EH (cell line): ENCODE measurements at places on chromosomes 16 and 17.
A peak's percentile ranks its signal among the peaks of the same experiment; 100 is the strongest.

DNA sequence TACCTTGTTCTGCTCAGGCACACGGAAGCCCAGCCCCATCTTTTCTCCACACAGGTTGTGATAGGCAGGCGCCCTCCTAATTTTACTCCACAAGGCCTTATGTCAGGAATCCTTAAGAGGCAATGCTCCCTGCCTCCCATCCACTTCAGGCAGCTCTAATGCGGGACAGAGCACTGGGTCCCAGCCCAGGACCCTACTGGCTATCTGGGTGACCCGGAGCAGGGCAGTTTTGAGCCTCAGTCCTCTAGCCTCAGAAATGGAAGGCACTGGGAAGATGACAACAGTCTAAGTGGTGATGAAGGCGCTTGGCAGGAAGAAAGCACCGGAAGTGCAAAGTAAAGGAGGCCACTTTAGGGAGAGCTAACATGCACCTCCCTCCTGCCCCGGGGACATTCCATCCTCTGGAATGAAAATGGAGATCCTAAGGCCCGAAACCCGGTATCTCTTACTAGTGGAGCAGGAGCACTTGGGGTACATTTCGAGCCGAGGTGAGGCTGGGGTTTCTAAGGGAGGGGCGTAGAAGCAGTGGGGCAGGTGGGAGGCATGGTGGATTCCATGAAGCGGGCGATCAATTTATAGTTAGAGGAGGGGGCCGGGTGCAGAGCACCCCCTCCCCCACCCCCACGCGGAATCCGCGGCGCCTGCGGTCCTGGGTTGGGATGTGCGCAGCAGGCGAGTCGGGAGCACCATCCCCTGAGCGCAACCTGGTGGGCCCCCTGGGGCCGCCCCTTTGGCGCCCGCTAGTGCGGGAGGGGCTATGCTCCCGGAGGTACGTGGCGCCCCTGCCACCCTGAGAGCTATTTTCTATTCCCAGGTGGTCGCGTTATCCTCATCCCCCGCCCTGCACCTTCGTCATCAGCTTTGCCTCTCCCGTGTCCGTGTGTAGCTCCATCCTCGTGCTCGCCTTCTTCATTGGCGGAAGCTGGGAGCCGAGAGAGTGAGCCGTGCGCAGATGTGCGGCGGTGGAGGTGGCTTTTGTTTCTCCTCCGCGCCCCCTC lies 4.9 kb downstream of the MT1F start:
- no peak for DNase-seq

- no peak for DNase-seq
Measured at GRCh38 chr16:58271589-58271988, 23.2 kb downstream of the PRSS54 start.

GRCh38 chr16:24102209-24102660 lies 153.9 kb upstream of the CACNG3 start:
- no peak for DNase-seq

DNA sequence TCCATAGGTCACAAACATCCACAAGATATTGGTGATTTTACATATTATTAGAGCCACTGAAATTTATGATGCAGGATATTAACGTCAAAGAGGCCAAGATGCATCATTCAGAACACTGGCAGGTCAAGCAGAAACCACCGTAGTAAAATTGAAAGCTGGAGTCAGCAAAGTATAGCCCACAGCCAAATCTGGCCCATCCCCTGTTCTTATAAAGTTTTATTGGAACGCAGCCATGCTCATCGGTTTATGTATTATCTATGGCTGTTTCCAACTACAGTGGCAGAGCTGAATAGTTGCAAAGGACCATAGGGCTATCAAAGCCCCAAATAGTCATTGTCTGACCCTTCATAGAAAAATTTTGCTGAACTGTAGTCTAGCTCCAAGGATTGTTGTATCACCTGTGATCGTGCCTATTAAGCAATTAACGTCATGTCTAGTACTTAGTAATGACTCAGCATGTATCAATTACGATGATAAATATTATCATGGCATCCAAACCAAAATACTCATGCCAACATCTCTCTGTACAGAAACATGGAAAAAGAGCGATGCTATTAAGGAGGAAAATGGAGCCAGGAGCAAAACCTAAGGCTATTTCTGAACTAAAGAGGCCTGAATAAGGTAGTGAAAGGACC lies 165.6 kb downstream of the IRX3 start:
- DNase-seq, result no peak

GRCh38 chr17:57540596-57540995 lies 204.5 kb downstream of the CCDC182 start:
- DNase-seq, result no peak

DNA sequence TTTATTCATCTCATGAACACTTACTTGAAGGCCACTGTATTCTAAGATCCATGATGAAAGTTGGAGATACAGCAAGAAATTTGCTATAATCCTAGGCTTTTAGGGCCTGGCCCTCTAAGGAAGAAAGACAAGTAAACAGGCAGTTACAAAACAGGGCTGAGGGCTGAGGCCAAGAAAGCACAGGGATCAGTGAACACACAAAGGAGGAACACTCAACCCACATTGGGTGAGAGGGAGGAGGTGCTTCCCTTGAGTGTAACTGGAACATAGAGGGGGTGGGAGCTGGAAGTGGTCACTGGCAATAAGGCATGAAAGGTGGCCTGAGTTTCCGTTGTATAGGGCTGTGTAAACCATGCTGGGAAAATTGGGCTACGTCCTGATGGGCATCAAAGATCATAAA lies 112.2 kb downstream of the ZNF18 start:
- DNase-seq, result no peak

DNA sequence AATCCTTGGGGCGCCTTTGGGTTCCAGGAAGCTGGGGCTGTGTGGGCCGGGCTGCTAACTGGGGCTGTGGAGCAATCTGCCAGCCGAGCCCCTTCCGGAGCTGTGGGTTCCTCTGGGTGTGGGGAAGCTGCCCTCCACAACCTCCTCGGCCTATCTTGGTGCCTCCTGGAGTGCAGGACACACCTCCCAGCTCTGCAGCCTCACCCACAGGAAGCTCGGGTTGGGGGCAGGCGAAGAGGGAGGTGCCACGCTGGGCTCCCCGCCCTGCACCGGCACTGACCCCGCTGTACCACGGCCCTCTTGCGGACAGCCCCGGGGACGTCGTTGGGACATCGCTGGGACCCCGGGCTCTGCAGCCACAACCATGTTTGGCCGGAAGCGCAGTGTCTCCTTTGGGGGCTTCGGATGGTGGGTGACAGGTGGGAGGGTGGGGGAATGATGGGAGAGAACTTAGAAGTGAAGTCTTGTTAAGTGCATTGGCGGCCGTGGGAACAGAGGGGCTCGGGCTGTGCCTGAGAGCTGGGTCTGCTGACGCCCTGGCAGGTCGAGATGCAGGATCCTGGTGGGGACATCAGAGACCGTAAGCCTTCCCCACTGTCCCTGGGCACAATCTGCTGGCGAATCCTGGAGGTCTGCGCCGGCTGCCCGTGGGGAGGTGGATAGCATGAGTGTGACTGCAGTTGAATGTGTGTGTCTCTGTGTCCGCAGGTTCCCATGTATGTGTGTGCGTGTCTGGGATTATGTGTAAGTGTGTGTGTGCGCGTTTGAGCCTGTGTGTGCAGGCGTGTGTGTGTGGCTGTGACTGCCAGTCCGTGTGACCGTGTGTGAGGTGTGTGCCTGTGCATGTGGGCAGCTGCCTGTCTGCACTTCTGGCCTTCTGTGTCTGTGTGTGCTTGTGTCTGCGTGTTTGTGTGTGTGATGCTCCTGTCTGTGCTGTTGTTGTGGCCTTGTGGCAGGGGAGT lies at the start of gene RAP1GAP2:
TSS of gene RAP1GAP2 (plus strand) at position 275 of the 962 bp plus-strand sequence. CDS start at position 365, 90 bp downstream.
- DNase-seq, result no peak

DNA sequence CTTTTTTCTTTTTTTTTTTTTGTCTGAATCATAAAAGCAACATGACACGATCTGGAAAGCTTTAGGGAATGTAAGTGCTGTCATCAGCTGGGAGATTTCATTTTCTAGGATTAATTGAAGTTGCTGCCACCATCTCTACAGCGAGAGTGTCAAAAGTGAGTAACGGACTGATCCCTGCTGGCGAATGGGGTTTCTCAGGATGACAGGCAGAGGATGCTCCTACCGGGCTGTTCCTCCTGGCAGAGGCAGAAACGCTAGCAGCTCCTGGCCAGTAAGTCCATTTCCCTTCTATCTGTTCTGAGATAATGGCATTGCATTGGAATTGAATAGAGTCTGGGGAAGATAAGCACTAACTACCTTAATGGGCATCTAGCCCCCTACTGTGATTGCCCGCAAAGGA lies 80.5 kb upstream of the KIFC3 start:
- peak; percentile 65 for DNase-seq

GRCh38 chr16:4976079-4976478 lies 17.9 kb downstream of the SEC14L5 start:
- no peak for DNase-seq

- peak; percentile 22 for DNase-seq
Measured at GRCh38 chr17:34781071-34781470, 180.2 kb downstream of the CCT6B start.

GRCh38 chr17:40327244-40327729 lies 18.3 kb downstream of the RARA start:
- DNase-seq, result no peak

DNA sequence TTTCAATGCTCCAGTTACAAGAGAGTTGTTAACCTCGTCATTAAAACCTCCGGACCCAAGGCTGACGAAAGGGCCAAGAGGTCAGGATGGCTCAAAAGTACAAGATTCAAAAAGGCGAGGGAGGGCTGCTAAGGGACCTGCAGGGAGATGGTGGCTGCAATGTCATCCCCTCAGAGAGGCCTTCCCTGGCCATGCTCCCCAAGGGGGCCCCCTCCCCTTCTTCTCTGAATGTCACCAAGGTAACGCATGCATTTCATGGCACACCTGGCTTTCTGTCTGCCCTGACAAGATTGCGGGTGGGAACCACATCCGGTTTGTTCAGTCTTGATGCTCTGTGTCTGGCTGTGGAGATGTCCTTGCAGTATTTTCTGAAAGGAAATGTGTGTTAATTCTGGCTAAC lies 89.9 kb downstream of the C16orf78 start:
- DNase-seq, result no peak

GRCh38 chr17:46154151-46154816 lies 38.9 kb downstream of the KANSL1 start:
- peak; percentile 81 for DNase-seq

DNA sequence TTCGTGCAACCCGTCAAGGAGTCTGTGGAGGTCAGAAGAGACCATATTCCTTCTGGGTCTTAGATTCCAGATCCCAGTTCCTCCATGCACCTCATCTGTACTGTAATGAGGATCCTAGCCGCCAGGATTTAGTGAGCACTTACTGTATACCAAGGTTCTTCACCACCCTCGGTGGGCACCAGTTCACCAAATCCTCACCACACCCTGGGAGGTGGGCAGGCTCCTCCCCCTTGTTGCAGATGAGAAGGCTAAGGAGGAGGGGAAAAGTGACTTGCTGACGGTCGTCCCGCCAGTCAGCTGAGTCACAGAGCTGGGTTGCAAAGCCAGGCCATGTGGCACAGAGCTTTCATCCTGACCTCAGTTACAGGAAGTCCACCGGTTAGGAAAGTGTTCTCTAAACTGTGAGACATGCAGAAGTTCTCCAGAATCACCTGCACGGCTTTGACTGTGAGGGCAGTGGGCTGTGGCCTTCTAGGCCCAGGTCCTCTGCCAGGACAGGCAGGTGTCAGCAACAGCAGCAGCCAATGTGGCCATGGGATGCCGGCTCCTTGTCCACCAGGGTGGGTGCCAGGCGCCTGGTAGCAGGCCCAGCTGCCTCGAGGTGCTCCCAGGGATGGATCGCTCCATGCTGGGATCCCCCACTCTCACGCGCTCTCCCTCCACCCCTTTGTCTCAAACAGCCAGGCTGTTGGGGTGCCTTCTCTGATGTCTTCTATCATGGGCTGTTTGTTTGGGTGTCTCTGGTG lies 240.3 kb upstream of the GSE1 start:
- peak; percentile 88 for DNase-seq

GRCh38 chr17:47883589-47884426 lies 12.2 kb upstream of the SP2 start:
- peak; percentile 36 for DNase-seq

DNA sequence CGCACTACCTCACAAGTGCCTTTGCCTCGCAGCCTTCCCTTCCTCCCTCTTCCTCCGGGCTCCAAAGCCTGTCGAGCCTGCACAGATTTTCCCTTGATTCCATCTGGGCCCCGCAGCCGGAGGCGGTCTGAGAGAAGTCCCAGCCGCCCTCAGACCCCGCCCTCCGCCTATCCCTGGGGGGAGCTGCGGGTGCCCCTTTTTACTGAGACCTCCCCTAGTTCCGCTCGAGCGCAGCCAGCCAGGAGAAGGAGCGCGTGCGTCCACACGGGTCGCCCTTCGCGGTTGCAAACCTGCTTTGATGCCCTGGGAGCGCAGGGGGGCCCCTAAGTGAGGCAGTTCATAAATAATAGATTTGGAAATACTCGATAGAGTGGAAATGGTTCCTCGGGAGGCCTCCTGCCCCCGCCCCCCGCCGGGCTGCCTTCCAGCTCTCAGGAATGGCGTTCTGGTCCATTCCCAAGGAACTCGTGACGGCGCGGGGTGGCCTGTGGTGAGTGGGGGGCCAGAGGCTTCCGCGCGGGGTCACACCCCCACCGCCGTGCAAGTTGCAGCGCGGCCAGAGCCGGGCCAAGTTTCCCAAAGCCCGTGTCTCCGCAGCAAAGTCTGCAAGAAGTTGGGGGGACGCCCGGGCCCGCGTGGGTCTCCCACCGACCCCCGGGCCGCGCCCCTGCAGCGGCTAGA lies 610 bp downstream of the C16orf74 start:
- DNase-seq, result peak; percentile 59

GRCh38 chr16:1097156-1097555 lies 1.1 kb upstream of the C1QTNF8 start:
- DNase-seq, result no peak

DNA sequence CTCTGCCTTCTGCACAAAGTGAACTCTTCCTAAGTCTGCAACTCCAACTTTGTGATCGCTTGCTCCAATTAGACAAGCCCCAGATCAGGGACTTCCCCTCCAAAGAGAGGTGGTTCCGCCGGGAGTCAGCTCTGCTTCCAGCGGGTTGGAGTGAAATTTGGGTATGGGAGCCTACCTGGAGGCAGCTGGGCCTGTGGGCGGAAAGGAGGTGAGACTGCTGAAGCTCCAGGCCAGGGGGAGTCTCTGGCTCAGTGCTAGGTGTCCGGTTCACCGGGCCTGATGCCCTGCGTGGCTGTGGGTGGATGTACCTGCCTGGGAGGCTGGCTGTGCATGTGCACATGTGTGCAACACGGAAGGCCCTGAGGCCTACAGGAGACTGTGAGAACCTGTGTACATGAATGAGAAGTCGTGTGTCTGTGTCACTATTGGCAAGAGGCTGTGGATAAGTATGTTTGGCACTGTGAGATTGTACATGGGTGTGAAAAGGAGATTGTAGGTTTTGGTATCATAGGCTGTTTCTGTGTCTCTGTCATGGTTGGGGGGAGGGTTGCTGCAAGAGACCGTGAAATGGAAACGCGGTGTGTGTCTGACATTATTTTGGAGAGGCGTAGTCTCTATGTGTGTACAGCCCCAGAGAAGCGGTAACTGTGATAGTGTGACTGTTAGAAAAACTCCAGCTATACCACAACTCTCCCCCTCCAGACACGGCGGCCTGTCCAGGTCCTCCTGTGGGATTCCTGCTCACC lies 4.2 kb downstream of the LHX1 start:
- DNase-seq, result no peak

- DNase-seq, result no peak
Measured at GRCh38 chr17:64968652-64969501, 49.6 kb upstream of the LRRC37A3 start.
